Effector memory CD8-positive, alpha-beta T cell (primary cell): ENCODE measurements at places on chromosomes 2 and 18.
A peak's percentile ranks its signal among the peaks of the same experiment; 100 is the strongest.

DNA sequence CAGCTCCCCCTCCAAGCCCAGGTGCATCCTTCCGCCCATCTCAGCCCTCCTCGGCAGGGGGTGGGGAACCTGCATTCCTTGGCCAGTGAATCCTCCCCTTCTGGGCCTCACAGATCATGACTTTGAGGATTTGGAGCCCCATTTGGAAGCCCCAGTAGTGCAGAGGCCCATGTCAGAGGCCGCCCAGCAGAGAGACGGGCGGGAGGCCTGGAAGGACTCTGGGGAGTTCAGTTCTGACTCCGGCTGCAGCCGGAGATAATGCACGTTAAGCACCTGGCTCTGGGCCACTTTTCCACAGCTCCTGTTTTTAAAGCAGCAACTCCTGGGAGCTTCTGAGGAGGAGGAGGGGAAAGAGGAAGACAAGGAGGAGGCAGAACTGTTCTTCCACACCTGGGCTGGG lies 14.9 kb downstream of the ATOH8 start:
- no peak for DNase-seq

DNA sequence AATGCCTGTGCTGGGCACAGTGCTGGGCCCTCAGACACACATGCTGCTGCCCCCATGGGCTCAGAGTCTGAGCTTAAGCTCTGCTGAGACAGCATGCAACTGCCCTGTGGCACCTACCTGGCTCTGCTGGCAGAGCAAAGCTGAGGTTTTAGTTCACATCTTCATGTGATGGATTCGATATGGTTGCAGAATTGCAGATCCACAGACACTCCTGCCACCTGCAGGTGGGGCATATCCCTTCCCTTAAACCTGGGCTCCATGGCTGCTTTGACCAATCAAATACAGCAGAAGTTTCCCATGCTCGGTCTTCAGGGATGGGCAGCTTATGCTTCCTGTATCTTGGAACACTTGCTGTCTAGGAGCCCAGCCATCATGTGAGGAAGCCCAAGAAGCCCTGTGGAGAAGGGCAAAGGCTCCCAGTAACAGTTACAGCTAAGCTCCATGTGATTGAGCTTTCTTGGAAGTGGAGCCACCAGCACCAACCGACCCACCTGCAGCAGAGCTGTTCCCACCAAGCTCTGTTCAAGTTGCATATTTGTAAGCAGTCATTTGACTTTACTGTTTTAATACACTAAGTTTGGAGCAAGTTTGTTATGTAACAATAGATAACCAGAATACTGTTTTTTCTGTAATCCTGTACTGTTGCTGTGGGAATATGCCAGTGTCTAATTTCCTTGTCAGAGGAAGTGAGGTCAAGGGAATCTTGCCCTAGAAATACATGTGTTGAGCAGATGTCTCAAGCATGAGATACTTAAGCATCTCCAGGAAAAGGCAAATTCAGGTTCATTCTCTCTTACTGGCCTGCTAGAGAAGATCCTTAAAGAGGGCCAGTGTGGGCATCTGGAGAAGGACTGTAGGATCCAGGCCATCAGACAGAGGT lies 79.3 kb downstream of the SH3RF3 start:
- no peak for DNase-seq

GRCh38 chr2:69211686-69212085 lies 175.3 kb downstream of the GFPT1 start:
- DNase-seq = no peak

GRCh38 chr2:28219758-28220368 lies 172.8 kb upstream of the FOSL2 start:
- DNase-seq = no peak

DNA sequence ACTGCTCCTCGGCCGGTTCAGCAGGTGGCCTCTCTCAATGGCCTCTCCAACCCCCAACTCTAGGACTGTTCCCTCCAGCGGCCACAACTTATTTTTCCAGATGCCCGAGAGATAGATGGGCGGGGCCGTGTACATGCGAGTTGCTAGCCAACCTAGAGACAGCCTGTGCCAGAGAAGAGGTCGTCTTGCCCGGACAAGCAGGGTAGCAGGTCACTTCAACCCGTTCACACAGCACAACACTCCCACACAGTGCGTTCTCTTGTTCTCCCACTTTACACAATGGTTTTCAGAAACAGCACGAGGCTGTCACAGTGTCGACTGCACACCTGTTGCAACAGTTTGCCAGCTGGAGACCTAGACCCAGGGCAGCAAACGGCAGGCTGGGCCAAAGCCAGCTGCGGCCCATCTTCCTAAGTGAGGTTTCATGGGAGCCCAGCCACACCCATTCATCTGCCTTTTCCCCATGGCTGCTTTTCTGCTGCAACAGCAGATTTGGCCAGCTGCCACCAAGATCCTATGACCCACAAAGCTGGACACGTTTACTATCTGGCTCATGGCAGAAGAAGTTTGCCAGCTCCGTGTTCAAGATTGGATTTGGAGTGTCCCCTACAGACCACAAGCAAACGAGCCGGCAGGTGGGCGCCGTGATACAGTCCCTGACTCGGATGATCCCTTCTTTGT lies 7.3 kb upstream of the PRLH start:
- no peak for DNase-seq

GRCh38 chr2:71070294-71071093 lies 2.0 kb downstream of the NAGK start:
- DNase-seq = no peak

DNA sequence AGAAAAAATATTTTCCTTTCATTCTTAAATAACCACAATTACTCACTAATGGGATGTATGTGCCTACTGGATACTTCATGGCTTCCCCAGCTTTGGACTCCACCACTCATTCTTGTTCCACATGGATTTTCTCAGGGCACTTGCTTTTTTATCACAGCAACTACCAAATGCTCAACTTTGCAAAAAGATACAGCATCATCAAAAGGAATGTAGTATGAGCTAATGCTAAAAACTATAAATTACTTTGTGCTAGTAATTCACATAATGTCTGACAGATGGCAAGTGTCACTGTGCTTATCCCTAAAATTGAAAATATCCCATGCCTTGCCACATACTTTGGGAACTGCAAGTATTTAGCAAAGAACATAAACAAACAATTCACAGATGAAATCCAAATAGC lies 130.4 kb upstream of the ZFP36L2 start:
- DNase-seq = no peak

- DNase-seq = no peak
Measured at GRCh38 chr2:225086915-225087314, 44.6 kb upstream of the DOCK10 start.

GRCh38 chr18:78796693-78797455 lies 182.7 kb upstream of the SALL3 start:
- no peak for DNase-seq

DNA sequence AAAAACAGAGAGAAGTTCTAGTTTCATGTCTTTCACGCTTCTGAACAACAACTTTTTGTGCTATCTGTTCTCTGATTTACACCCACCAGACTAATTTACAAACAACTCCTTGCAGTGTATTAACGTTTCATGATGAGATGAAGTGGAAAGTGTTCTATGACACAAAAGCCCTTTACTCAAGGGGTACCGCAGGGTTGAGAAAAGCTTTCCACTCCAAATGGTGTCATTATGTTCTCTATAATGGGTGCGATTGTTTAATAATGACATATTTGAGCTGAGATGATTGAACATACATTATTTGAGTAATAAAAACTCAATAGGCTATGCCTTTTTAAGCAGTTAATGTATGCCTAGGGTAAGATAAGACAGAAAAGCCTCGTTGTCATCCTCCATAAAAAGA lies 76.3 kb downstream of the ACTR3 start:
- DNase-seq = no peak

GRCh38 chr2:225041207-225041850 lies 939 bp downstream of the DOCK10 start:
- DNase-seq = peak; percentile 53

- DNase-seq = no peak
Measured at GRCh38 chr2:126699716-126700581, 44.0 kb downstream of the GYPC start.

GRCh38 chr2:164739966-164740365 lies 101.7 kb downstream of the COBLL1 start:
- DNase-seq = no peak

DNA sequence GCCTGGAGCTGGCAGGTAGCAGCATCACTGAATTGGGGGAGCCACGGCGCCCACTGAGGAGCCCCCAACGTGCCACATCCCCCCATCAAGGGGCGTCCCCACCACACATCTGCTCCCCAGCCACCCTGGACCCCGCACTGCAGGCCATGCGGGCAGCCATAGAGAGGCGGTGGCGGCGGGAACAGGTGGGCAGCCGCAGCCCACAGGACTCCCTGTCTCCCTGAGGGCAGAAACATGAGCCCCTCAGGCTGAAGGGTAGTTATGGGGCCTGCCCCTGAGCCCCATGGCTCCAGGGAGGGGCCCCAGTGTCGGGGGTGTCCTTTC lies 26.6 kb downstream of the CROCC2 start:
- no peak for DNase-seq

DNA sequence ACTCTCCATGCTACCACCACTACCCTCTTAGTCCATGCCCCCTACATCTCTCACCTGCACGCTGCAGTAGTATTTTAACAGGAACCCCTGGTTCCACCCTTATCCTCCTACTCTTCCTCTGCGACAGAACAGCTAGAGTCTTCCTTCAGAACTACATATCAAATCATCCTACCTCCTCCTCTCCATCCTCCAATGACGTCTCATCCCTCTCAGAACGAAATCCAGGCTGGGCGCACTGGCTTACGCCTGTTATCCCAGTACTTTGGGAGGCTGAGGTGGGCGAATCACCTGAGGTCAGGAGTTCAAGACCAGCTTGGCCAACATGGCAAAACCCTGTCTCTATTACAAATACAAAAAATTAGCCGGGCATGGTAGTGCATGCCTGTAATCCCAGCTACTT lies 10.3 kb upstream of the KIF3C start:
- no peak for DNase-seq

- no peak for DNase-seq
Measured at GRCh38 chr2:96099861-96100798, 16.2 kb downstream of the ADRA2B start.
